Stimulated activated CD8-positive, alpha-beta memory T cell treated with anti-CD3 and anti-CD28 coated beads, Interleukin-15, amount 100 ng/mL, for 48 hours (primary cell): ENCODE measurements at places on chromosomes 6 and 20.

DNA sequence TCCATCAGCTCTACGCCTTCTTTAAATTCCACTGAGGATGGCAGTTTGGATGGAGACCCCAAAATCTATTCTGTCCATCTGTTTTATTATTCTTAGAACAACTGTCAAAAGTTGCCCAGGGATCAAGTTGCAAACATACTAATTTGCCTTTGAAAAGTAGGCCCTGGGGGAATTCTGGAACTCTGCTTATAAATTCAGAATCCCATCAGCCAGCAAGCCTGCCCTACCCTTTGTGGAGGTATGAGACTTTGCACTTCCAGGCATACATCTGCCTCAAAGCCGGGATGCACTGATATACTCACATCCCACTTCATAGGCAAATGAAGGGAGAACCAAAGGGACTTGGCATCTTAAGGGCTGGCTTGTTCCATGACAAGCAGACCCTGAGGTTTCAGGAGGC lies 93.6 kb downstream of the INSM1 start:
- no peak for DNase-seq

DNA sequence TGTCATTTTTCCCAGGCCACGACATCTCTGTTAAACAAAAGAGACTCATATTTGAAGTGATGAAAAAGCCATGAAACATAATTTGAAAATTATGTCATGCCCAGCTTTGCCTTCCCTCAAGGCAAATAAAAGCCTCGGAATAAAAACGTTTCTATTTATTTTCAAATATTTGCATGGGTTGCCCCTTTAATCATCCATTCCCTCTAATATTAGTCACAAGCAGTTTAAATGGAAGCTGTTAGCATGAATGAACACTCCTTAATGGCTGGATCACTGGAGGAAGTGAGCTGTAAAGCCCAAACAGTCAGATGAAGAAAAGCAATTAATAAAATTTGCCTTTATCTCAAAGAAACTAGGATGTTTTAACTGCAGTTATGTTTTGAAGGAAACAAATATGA lies 69.3 kb upstream of the STMND1 start:
- no peak for DNase-seq

DNA sequence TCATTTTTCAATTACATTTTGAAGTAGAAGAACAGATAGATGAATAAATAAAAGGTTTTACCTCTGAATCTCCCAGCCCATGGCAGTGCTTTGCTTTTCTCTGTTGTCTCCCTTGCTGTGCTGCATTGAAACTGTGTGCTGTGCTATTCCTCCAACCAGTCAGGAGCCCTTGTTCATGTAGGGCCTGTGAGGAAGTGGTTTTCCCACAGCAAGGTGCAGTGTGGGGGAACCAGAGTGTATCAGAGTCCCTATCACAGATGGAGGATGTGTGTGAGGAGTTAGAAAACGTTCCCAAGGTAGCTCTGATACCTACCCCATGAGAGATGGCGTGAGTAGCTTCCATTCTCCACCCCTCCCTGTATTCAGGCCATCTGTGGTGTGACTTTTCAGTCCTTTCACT lies 72.8 kb upstream of the RALGAPA2 start:
- no peak for DNase-seq

DNA sequence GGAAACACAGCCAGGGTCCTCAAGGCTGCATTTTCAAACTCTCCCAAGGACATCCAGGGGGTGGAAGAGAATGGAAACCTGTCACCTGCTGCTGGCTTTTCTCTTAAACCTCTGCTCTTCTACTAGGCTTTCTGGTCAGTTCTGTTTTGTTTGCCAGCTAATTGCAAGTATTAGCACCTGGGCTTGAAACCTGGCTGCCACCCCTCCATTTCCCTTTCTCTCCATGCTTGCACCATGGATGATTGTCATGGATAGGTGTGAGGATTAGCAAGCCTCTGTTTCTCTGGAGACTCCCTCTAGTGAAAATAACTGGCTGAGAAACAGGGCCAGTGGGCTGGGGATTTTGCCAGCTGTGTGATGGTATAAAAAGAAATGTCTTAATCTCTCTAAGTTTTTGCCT lies 33.0 kb upstream of the GPR6 start:
- no peak for DNase-seq

GRCh38 chr6:85961125-85961524 lies 318.4 kb upstream of the SYNCRIP start:
- no peak for DNase-seq

DNA sequence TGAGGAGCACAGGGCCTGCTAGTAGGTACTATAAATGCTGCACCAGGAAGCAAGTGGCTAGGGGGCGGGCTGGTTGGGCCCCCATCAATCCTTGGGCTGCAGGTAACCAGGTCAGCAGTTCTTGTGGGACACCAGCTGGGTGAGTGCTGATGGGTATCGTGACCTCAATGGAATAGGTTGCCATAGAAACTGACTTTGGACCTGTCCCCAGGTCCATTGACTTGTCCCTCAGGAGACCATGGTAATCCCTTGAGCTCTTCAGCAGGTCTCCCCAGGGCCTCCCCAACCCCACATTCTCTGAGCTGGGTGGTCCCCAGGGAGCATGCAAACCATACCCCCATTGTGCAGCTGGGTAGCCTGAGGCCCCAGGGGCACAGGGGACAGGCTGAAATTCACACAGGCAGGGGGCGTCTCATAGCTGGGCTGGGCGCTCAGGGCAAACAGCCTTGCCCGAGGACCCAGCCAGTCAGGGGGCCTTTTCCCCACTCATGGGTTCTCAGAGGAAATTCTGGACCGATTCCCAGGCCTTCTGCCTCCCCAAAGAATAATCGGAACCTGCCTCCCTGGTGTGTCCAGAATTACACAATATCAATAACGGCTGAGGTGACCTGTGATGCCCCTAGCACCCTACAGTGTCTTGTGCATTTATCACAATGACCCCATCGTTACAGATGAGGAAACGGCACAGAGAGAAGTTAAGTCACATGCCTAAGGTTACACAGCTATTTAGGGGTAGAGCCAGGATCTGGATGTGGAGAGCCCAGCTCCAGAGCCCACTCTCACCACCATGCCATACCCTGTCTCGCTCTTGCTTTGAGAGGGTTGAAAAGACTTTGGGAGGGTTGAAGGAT lies 35.9 kb downstream of the SRC start:
- DNase-seq: no peak

DNA sequence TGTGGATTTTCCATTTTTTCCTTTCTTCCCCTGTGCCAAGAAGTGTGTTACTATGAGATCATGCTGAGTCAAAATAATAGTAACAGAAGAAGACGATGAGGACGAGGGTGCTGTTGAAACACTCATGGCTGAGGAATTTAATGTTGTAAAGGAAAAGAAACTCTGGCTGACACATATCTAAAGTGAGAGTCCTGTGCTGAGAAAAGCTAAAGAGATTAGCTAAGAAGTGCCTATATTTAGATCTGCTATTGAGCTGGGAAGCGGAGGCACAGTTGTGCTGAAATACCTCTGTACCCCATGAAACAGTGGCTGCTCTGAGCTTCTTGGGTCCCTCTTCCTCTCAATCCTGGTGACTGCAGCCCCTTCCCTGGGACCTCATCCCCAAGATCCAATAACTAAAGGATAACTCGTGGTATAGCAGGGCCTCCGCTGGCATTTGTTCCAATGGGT lies 1.1 kb upstream of the SYTL3 start:
- no peak for DNase-seq

GRCh38 chr6:101435038-101435437 lies 41.5 kb downstream of the GRIK2 start:
- no peak for DNase-seq

DNA sequence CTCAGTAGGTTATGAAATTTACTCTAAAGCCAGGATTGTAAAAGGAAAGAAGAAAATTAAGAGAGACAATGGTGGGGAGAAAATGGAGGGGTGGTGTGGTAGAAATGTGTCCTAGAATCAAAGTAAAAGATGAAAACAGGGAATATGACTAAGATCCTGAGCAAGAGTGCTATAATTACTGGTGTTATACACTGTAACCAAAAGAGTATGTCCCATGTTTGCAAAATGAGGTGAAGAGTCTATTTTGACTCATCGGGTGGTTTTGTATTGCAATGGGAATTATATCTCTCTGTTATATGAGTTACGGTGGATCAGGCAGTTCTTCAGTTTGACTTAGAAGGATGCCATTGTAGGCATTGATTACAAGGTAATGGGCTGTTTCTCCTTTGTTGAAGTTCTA lies 8.5 kb downstream of the L3MBTL3 start:
- no peak for DNase-seq

- no peak for DNase-seq
Measured at GRCh38 chr6:139154881-139155547, 20.1 kb downstream of the HECA start.

GRCh38 chr20:11247046-11248010 lies 573.5 kb upstream of the JAG1 start:
- DNase-seq: no peak

DNA sequence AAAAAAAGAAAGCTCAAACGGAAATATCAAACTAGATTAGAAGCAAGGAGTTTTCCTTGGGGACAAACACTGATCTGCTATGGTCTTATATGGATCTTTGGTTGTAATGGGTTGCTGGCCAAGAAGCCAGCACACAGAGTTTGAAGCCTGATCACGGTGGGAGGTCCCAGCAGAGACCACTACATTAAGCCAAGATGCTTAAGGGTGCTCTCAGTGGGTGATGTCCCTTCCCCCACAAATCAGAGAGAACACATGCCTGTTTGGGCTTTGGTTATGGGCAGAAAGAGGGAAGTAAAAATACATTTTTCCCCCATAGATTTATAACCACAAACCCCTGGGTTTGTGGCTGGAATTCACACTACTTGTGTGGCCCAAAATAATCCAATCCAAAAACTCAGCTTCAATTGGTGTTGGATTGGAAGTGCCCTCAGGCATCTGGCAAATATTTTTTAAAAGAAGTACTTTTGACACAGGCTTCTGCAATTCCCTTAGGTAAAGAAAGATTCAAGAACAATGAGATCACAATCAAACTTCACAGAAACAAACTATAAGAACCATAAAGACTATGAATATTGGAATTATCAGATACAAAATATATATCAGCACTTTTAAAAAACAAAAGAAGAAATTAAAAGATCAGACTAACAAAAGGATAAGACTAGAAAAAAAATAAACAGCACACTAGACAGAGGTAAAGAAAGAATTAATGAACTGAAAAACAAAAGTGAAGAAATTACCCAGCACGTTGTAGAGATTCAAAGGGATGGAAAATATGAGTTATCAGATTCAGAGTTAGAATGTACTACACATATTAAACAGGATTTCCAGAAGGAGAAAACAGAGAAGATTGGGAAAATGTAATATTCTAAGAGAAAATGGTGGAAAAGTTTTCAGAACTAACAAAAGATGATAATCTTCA lies 44.7 kb downstream of the ESF1 start:
- DNase-seq: no peak

- DNase-seq: no peak
Measured at GRCh38 chr20:34577061-34577460, 18.5 kb downstream of the MAP1LC3A start.

GRCh38 chr6:135743476-135743875 lies 108.0 kb upstream of the PDE7B start:
- no peak for DNase-seq

DNA sequence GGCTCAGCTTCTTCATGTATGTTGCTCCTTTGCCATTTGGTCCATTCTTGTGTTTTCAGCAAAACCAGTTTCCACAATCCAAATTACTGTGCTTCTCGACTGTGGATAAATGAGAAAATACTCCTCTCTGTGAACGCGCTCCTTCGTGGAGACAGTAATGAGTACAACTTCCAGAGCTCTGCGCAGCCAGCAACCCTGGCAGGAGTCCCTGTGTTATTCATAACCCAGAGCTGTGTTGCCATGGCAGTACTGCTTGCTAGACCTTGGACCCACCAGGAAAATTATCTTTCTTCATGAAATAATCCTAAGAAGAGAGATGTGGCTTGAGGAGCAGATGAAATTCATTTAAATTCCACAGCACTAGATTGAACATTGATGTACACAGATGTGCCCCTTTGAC lies 73.7 kb downstream of the SLC22A3 start:
- DNase-seq: no peak

GRCh38 chr6:11043961-11044711 lies at the start of gene ELOVL2:
Gene ELOVL2, minus strand, starts transcription at chr6:11044305. Its CDS starts 75 bp downstream, at chr6:11044230.
- no peak for DNase-seq
